ENCODE measurements at places on chromosomes 7 and 10.
A peak's percentile ranks its signal among the peaks of the same experiment; 100 is the strongest.

DNA sequence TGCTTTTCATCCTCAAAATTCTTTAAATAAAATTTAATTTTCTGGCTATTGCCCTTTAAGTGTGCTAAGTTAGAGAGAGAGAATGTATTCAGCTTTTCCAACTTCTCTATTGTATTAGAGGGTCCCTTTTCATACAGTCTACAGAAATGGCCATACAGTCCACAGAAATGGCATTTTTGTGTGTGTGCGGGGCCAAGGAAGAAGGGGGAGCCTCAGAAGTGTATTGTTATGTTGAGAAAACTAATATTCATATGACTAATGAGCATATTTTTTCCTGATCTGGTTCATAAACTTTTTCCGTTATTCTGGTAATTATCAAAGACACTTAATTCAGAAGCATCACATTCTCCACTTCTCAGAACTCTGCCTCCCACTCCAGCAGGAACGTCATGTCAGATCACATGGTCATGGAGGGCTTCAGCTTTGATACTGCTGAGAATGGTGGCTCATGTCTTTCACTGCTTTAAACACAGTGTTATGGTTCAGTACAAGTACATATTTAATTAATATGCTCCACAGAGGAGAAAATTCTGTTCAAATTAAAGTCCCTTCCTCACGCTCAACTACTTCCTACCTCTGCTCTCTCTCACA, 37.1 kb downstream of the ELMO1 start:
- DNase-seq, result no peak

DNA sequence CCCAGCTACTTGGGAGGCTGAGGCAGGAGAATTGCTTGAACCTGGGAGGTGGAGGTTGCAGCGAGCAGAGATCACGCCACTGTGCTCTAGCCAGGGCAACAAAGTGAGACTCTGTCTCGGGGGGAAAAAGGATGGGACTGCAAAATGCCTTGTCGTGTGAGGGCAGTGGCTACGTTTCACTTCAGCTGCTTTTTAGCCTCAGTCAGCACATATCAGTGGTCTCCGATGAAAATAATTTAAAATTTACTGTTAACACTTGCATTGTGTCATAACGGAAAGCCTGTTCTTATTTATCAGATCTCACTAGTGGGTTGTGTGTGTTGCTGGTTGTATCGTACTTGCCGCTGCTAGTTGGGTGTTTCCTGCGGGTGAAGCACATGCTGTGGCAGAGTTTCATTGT, 61.9 kb downstream of the RBM33 start:
- no peak for DNase-seq

GRCh38 chr10:103472005-103472404, 7.0 kb downstream of the CALHM3 start:
- no peak for DNase-seq

- DNase-seq, result no peak
Observed at GRCh38 chr7:46716926-46717325, 795.9 kb upstream of the IGFBP3 start.

GRCh38 chr10:124983321-124983720, 41.4 kb downstream of the ZRANB1 start:
- no peak for DNase-seq

DNA sequence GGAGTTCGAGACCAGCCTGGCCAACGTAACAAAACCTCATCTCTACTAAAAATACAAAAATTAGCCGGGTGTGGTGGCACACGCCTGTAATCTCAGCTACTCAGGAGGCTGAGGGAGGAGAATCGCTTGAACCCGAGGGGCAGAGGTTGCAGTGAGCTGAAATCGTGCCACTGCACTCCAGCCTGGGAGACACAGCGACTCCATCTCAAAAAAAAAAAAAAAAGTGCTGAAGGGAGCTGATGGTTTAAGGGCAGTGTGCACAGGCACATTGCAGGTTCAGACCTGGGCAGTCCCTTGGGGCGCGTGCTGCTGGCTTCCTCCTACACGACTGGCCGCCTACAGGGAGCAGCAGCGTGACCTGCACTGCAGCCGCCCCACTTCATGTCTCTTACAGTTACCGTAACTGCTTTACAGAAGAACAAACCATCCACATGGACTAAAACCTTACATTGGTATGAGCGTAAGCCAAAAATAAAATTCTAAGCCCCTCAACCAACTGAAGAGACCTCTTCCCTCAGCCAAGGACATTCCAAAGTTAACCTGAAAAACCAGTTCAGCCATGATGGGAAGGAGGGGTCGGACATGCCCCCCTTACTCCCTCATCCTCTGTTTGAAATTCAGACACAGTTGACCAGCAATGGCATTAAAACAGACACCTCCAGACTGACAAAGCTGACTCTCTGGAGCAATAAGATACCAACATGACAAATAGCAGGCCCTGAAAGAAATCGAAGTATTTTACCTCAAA, 262.2 kb downstream of the ZMYND11 start:
- no peak for DNase-seq

GRCh38 chr7:157704365-157704764, 367.6 kb downstream of the DNAJB6 start:
- DNase-seq, result no peak

DNA sequence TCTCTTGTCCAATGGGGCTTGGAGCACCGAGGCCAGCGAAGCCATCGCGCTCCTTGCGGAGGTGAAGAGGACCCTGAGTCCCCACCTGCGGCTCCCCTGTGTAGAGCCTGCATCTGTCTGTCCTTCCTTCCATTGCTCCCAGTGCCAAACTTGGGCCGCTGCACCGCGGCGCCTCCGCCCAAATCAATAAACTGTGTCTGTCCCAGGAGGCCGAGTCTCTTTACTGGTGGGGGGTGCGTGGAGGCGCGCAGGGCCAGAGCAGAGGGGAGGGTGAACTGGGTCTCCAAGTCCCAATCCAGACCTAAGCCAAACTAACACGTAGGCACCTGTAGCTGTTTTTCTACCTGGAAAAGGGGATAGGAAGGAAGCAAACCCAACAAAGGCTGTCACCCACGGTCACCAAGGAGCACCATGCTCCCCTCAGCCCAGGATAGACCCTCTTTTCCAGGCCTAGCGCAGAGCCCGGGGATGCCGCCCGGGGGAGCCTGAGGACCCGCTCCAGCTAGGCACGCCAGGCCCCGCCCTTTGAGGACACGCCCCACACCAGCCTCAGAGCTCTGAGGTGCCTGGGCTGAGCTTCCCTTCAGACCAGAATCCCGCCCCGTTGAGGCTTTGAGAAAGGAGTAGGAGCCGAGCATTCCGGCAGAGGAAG, 1.2 kb upstream of the CHAT start:
- DNase-seq, result peak; percentile 54

DNA sequence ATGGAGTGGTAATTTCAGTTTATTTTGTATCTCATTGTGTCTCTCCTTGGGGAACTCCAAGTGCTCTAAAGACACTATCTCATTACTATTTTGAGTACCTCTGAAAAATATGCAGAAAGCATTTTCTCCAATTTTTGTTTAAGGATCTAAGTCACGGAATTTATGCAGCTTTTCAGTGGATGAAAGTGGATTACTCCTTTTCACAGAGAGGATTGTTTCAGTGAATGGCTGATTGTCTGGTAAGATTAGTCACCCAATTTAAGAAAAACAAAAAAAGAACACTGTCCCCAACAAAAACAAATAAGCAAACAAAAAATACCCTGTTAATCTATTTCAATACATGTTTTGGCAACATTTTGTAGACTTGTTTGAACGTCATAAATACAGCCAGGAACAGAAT, 338.3 kb upstream of the TEX47 start:
- no peak for DNase-seq

DNA sequence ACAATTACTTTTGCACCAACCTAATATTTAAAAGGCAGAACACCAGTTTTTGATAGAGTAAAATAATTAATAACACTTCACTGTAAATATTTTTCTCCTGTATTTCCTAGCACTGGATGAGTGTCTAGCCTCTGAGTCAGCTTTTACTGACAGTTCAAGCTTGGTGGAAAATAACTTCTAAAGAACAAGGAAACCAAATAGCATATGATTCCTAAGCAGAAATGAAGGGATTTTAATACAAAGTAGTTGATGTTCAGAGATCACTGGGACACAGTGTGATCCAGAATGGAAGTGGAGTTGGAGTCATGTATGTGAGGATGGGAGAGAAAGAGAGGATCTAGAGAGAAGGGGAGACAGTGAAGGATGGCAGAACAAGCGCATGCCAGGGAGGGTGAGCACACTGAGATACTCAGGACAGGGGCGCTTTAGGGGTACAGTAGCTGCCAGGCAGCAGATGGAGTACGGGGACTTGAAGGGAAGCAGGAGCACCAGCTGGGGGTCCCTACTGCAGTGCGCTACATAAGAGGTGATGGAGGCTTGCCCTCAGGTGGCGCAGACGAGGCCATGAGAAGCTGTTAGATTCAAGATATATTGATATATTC, 117.9 kb upstream of the KLF6 start:
- DNase-seq, result no peak

DNA sequence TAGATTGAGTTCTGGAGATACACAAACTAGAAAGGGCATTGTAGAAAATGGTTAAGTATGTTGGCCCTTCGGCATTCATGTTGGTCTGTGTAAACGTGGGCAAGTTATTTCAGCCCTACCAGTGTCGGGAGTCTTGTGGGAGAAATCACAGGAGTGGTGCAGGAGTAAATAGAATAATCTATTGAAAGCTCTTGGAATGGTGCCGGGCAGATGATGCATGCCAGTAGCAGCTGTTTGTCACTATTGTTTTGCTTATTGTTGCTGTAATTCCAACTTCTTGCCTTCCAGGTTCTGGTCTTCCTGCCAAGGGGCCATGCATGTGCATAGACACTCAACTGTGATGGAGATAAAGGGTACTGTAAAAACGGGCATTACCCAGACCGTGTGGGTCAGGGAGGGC, 259.4 kb downstream of the CAMK1D start:
- DNase-seq, result no peak
